ENCODE measurements at places on chromosomes 7 and 10.

- no peak for DNase-seq
Measured at GRCh38 chr7:26691886-26692285, 172.5 kb downstream of the SKAP2 start.

- no peak for DNase-seq
Measured at GRCh38 chr10:57925045-57925444, 342.6 kb downstream of the IPMK start.

DNA sequence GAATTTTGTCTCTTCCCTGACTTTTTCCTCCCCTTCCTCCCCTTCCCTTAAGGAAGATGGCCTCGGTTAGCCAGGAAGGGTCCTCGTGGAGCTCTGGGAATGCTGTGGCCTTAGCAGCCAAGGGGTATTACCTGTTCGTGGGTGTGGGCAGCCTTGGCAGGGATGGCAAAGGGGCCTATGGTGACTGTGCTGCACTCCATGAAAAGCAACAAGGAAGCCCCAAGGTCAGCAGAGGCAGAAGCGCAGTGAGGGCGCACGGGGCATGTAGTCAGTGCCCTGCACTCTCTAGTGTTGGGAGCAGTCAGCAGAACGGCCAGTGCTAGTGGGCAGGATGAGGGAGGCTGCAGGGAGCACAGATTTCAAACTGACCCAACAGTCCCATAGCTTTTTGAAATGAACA, 191.8 kb downstream of the ADARB2 start:
- no peak for DNase-seq

- DNase-seq = no peak
Measured at GRCh38 chr10:1020958-1021357, 4.7 kb downstream of the IDI2 start.

Measured in stimulated activated CD8-positive, alpha-beta memory T cell treated with anti-CD3 and anti-CD28 coated beads, Interleukin-7, amount 100 ng/mL, for 1 hour (primary cell).